ENCODE measurements at places on chromosomes 2 and 18.

DNA sequence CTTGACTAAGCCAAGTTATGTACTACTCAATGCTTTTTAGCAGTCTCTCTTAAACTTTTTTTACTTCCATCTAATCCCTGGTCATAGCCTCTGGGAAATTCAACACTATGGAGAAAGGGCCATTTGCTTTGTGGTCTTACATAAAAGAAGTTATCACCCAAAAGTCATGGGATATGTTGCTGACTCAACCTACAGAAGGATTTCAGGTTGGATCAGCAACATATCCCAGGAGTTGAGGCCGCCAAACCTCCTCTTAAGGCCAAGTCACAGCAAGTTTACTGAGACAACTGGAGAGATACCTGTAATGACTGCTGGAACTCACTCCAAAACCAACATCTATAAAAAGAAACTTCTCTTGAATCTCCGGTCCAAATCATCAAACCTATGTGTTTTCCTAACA is 141.1 kb downstream of the IRS1 start:
- DNase-seq, result peak; percentile 70

DNA sequence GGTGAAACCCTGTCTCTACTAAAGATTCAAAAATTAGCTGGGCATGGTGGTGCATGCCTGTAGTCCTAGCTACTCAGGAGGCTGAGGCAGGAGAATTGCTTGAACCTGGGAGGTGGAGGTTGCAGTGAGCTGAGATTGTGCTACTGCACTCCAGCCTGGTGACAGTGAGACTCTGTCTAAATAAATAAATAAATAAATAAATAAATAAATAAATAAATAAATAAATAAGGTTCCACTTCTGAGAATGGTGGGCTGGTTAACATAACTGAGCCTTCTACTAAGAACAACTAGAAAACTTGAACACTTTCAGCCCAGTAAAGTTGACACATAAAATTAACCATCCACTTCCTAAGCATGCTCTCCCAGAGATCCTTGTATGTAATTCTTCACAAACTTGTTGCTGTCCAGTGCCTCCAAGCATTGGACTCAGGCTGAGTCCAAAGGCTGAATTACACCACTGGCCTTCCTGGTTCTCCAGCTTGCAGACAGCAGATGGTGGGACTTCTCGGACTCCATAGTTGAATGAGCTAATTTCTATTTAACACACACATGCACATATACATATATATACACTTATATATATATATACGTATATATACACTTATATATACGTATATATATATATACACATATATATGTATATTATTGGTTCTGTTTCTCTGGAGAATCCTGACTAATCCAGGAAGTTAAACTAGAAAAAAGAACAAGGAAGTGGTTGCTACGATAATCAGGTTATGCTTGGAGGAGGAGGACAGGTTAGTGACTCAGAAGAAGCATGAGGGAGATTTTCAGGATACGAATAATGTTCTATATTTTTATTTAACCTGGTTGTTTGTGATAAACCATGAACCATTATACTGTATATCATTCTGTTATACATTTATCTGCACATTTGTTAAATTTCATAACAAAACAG is 348.8 kb downstream of the METTL4 start:
- DNase-seq, result peak; percentile 74

DNA sequence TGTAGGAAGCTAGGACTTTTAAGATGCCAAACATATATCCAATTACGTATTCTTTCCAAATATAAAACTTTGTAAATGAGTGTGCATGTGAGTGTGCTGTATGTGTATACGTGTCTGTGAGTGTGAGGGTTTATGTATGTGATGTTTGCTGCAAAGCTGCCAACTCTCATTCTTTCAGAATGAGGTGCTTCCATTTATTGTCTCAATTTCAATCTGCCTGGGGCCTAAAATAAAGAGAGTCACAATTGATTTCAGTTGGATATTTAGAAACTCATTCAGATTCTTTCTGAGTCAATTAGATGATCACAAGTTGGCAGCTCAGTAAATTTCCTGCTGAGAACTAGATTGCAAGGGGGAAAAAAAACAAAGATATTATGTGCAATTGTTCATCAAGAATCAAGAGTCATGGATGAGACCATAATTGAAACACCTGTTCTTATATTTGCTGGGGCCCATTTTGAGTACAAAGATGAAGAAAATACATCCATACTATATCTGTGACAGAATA is 621.2 kb upstream of the ACVR2A start:
- DNase-seq, result peak; percentile 13

- no peak for DNase-seq
Observed at GRCh38 chr2:217903859-217904613, 98.8 kb downstream of the TNS1 start.

DNA sequence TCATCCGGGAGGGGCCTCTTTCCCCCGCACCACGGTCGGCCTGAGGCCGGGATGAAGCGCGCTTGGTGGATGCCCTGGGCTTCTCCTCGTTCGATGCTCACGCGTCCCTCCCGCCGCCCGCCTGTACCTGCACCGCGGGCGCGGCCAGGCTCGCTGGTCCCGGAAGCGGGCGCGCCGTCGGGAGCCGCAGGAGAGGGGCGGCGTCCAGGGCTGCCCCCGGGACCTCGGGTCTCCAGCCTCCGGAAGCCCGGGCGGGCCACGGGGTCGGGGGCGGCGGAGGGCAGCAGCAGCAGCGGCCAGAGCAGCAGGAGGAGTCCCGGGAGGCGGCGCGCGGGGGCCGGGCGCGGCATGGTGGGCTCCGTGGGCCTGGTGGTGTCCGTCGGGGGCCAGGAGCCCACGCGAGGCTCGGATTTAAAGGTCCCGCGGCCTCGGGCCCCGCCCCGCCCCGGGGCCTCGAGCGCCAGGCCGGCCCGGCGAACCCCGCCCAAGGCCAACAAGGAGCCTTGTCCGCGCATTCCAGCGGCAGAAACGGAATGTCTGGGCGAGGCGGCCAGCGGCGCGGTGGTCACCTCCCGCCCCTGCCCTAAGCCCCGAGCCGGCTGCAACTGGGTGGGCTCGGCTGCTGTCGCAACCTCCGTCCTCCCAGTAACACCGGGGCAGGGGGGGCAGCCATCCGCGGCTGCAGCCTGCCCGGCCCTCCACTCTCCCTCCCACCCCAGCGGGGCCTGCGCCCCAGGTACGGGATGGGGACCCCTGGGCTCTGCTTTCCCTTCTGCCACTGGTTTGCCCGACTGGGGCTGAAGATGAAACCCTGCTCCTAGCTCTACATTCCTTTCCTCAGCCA is at the start of gene MATN3:
MATN3 (minus strand) TSS at position 387 of the 844 bp plus-strand sequence; CDS start at position 350, 37 bp downstream.
- DNase-seq, result peak; percentile 27

DNA sequence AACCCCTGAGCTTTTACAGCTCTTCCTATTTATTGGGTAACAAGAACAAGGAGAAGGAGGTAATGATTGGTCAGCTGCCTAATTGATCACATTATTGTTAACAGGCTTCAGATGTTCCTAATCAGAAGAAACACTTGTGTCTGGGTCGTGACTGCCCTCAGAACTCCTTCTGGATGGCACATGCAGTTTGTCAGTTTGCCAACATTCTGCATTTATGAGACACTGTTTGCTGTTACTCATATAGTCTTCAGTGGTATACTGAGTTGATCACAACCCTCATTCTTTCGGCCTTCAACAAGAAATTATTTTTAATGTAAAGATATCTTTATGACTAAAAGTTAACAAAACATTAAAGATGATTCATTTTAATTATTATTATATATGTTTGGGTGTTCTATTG is 95.7 kb upstream of the DOCK10 start:
- peak; percentile 64 for DNase-seq

GRCh38 chr2:792687-793086 is 115.5 kb upstream of the TMEM18 start:
- DNase-seq, result no peak

- peak; percentile 69 for DNase-seq
Observed at GRCh38 chr2:53987336-53987921, 16.6 kb upstream of the PSME4 start.

DNA sequence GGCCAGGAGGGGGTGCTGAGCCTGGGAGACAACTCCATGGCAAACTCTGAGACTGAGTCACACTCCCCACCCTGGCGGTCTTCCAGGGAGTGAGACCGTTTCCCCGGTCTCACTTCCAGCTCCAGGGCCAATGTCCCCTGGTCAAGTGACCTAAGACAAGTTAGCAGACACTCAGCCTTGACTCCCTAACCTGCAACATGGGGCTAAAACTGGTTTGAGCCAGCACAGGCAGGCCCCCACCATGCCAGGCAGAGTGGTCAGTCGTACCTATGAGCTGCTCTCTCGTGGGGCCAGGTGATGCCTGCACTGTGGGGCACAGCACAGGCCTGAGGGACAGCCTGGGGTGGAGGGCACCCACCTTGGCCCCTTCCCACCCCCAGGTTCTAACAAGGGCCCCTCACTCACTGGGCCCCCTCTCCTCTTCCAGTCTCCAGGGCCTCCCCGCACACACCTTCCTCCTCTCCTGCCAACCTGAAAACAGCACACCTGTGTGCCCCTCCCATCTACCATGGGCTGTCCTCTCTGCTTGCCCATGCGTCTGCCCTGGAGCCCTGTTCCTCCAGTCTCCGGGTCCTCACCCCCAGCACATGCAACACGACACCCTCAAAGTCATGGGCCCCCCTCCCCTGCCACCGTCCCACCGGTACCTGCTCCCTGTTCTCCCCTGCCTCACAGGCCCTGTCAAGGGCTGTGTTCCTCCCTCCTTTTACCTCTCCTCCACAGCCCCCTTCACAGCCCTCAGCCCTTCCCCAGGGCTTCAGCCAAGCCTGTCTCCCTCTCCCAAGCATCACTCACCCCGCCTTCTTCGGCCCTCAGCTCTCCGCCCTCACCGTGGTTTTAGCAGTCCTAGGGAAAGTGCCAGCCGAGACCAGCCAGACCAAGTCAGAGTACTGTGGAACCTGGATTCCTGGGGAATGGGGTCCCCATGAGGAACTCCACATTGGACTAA is 1.6 kb downstream of the GPR17 start:
- no peak for DNase-seq

- DNase-seq, result peak; percentile 79
Observed at GRCh38 chr18:44342162-44342561, 338.5 kb upstream of the SETBP1 start.

DNA sequence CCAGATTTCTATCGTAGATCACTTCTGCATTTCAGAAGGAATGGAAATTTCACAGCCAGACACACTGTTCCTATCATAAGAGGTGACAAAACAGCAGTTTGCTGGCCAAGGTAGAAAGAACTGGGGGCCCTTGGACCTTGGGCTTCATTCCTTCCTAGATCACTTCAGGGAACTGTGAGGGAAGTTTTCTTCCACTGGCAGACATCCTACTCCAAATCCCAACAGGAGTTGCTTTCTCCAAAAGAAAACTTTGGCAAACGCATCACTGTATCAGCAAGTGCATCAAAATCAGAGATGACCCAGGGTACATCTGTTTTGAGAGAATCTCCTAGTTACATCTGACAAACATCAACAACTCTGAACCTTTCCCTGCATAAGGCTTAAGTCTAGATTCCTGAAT is 348.4 kb upstream of the KLHL29 start:
- no peak for DNase-seq

DNA sequence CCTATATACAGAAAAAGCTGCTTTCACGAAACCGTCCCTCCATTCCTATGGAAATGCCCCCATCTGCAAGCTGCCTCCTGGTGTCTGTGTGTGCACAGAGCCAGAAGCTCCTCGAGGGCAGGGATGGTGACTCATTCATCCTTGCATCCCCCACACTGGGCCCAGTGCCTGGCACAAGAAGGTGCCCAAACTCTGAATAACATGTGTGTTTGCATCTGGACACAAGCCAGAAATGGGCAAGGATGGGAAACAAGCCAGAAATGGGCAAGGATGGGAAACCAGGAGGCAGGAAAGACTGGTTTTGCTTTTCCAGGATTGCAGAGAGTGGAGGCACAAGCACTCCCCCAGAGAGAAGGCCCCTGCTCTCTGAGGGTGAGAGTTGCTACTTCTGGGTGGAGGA is 313.9 kb downstream of the CELF4 start:
- DNase-seq, result peak; percentile 59

All from epithelial cell of esophagus (primary cell).